CD4-positive, alpha-beta T cell treated with Interleukin-6 at 100 ng/mL for 8 hours (primary cell): ENCODE measurements at places on chromosomes 3 and 15.

- DNase-seq = no peak
Observed at GRCh38 chr3:185988080-185988815, 50.4 kb upstream of the TRA2B start.

DNA sequence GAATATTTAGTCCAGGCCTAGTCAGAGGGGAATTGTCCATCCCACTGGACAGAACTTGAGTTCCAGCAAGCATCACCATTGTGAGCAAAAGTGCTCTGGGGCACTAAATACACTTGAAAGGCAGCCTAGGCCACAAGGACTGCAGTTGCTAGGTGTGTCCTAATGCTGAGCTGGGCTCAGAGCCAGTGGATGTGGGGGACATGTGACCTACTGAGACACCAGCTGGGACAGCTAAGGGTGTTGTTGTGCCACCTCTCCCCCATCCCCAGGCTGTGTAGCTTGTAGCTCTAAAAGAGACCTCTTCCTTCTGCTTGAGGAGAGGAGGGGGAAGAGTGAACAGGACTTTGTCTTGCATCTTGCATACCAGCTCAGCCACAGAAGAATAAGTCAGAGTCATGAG, 120.9 kb downstream of the DTWD1 start:
- DNase-seq = no peak

DNA sequence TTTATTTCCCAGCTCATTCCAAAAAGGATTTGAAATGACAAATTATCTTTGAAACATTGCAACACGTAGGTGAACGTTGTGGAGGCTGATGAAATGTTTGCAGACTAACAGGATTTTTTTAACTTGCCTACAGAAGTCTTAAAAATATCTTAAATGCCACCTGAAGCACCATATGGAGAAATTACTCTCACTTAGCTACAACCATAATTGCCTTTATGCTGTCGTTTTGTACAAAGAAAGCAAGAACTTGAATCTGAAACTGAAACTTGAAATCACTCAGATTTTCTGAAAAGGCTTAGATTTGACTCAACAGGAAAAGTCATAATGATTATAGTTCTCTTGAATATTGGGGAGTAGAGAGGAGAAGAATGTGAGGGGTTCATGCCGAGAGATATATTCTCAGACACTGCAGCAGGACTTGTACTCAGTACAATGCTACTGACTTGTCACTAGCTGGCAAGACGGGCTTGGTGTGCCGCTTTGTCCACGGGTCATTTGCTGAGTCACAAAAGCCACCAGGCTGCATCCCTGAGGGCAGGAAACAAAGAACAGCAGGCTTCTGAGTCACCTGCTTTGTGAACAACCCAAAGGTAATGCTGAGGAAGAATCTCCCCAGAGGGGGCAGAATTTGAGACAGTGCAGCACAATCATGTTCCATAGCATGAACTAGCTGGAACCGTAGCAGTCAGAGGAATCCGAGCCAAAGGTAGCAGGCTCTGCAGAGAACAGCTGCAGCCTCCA, 7.1 kb upstream of the FMN1 start:
- peak; percentile 68 for DNase-seq

DNA sequence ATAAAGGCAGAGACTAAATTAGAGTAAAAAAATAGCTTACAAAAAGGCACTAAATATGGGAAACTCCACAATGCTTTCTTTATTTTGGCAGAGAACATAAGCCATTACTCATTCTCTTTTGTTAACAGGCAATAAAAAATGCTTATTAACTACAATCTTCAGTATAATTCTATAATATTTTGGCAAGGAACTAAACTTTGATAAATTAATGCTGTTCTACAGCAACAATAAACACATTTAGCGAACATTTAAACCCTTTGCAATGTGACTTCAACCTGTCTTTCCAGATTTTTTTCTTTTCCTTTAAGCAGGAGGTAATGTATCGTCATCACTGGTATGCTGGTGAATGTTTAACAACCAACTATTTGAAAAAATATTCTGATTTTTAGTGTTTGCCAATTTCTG, 42.2 kb upstream of the POU1F1 start:
- DNase-seq = no peak

DNA sequence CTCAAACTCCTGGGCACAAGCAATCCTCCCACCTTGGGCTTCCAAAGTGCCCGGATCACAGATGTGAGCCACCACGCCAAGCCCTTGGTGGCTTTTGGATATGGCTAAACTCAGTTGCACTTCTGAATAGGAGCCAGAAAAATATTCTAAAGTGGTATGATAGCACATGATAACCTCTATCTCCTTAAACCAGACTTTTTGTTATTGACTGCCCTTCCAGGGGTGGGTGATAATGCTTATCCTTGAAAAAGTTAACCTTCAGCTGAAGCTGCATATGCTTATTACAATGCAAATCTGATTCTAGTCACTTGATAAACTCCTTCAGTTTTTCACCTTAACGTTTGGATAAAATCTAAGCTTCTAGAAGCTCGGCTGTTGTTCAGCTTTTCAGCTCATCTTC, 6.3 kb downstream of the CCNB2 start:
- DNase-seq = no peak

- DNase-seq = no peak
Observed at GRCh38 chr3:86865506-86865905, 125.4 kb downstream of the VGLL3 start.

GRCh38 chr3:129323651-129324294, 45.1 kb downstream of the HMCES start:
- no peak for DNase-seq
